Activated naive CD4-positive, alpha-beta T cell treated with anti-CD3 and anti-CD28 coated beads for 36 hours (primary cell): ENCODE measurements at places on chromosomes 2 and 18.

DNA sequence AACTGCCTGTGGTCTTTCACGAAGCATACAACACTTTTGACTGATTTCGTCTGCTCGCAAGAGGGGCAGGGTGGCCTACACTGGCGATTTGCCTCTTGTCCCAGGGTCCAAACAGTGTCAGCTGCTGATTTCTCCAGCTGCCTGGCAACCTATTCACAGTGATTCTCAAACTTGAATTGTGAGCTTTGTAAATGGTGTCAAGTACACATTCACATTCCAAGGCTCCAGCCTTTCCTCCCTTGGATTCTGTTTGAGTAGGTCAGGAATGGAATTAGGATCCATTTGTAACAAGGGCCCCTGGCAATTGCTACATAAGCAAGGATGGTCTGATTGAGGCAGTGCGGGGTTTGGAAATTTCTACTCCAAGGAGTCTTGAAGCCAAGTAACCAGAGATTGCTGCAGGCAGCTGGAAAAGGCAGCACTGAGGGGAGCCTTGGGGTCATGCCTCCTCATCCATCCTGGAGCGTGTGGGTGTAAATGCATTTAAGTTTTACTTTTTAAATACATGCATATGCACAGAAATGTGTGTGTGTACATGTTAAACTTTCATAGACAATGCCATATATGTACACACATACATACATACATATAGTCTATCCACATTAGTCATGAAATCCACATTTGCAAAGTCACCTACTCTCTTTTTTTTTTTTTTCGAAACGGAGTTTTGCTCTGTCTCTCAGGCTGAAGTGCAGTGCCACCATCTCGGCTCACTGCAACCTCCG, 86.8 kb upstream of the UXS1 start:
- DNase-seq = no peak

DNA sequence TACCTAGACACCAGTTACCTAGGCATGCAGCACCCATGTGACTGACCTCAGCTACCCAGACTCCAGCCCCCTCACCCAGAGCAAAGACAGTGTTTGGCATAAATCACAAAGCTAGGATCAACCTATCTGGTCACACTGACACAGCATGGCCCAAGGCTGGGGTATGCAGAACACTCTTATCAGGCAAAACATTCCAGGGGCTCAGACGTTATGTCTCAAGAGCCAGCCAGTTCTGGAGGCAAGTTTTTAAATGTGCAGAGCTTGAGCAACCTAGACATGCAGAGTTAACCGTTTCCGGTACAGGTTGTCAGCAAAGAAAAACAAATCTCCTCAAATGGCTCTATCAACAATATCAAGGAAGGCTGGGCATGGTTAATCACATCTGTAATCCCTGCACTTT, 92.8 kb downstream of the AP1S3 start:
- no peak for DNase-seq

- DNase-seq = no peak
These were observed 416.8 kb upstream of the MYT1L start for GRCh38 chr2:2747797-2748301.

DNA sequence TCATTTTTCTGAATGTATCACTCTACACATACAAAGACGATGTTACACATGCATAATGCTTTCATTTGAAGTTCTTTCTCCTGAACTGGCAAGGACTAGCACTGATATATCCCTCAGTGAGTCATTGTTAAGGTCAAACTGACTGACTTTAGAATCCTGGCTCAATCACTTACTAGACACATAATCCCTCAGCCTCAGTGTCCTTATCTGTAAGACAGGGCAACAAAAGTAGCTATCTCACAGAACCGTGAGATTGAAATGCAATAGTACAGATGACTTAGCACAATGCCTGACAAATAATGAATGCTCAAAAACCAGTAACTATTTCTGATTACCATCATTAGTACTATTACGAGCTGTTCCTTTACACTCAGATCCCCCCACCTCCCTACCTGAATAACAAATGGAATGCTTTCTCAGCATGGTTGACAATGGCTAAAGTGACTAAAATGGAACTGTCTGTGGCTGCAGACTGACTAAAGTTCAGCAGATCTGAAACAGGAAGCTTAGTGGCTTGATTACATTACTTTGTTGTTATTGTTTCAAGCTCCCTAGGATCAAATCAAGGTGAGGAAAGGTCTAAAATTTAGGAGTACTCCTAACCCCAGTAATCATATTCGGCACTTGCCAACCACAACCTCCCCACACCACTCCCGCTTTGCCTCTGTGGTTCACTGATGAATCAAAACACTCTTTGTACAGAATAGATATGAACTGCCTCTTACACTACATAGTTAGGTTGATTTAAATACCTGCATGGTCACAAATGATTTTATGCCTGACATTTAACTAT, 35.8 kb upstream of the CACNB4 start:
- DNase-seq = peak; percentile 38

DNA sequence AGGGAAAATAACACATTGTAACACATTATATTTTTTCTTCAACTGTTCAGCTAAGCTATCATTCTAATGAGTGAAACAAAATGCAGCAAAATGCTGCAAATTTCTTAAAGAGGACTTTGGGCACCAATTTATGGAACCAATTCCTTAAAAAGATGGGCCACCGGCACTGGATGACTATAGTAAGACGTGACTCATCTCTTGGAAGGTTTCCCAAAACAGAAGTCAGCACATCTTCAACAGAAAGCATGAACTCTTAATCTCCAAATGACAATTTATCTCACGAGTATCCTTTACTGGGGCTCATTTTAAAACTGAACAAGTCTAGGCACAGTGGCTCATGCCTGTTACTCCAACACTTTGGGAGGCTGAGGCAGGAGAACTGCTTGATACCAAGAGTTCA, 213.4 kb downstream of the CDH20 start:
- no peak for DNase-seq

- DNase-seq = no peak
These were observed 103.6 kb upstream of the TGFA start for GRCh38 chr2:70657246-70657645.

GRCh38 chr2:201913201-201913600, 106.9 kb downstream of the CDK15 start:
- no peak for DNase-seq

- DNase-seq = no peak
These were observed 134.8 kb upstream of the TACR1 start for GRCh38 chr2:75334076-75334475.

DNA sequence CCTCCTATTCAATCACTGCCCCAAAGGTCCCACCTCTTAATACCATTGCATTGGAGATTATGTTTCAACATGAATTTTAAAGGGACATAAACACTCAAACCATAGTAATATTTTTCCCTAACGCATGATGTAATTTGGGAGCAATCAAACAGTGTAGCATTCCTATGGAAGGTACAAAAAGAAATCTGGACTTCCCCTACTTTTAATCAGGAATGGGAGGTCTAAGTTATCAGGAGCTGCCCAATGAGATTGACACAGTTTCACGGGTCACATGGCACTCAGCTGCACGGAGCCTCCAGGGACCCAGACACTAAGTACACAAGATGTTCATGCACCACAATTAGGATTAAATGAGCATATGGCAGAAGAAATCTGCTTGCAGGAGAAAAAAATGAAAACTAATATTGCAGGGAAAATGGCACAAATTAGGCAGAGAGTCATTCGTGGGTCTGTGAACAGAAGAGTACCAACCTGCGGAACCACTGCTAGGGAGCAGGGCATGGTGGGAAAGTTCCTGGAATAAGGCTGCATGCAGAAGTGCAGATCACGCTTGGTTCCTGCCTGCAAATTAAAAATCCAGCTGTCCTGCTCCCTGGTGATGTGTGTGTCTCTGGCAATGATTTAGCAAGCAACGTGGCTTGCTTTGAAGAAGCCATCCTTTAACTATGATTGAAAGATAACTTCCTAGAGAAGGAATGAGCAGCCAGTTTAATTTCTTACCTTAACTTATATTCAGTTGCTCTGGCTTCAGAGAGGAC, 326.6 kb upstream of the ID2 start:
- DNase-seq = no peak

- no peak for DNase-seq
These were observed 252.0 kb upstream of the SIX3 start for GRCh38 chr2:44689516-44689915.

GRCh38 chr2:50492477-50492851, 539.5 kb downstream of the NRXN1 start:
- peak; percentile 39 for DNase-seq
